ENCODE measurements at places on chromosomes 11 and 22.

GRCh38 chr11:121067962-121068647 lies 32.9 kb upstream of the TECTA start:
- DNase-seq: no peak

- no peak for DNase-seq
These were observed 294.5 kb downstream of the BRD1 start for GRCh38 chr22:49532869-49533802.

- DNase-seq: no peak
These were observed 6.4 kb upstream of the ME3 start for GRCh38 chr11:86678823-86679222.

DNA sequence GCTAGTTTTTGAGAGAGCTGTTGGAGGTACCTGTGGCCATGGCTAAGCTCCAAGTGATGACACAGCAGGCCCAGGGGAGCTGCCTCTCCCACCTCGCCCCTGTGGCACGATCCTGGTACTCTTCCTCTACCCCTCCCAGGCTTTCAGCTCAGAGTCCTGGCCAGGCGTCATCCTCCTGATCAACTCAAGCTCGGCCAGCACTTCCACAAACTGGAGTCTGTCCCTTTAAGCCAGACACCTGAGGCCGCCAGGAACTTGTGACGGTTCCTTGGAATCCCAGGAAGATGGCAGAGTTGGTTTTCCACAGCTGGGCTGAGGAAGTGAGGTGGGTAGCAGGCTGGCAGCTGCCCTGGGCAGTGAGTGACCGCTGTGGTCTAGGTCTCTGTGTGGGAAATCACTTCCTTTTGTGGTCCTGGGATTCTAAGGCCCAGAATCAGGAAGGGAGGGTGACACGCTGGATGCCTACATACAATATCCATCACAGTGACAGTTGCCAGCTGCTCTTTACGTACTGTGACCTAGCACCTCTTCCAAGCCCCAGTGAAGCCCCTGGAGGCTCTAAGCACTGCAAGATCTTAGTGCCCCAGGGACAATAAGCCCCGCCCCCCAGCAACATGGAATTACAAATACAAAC lies 3.2 kb upstream of the CST6 start:
- DNase-seq: no peak

DNA sequence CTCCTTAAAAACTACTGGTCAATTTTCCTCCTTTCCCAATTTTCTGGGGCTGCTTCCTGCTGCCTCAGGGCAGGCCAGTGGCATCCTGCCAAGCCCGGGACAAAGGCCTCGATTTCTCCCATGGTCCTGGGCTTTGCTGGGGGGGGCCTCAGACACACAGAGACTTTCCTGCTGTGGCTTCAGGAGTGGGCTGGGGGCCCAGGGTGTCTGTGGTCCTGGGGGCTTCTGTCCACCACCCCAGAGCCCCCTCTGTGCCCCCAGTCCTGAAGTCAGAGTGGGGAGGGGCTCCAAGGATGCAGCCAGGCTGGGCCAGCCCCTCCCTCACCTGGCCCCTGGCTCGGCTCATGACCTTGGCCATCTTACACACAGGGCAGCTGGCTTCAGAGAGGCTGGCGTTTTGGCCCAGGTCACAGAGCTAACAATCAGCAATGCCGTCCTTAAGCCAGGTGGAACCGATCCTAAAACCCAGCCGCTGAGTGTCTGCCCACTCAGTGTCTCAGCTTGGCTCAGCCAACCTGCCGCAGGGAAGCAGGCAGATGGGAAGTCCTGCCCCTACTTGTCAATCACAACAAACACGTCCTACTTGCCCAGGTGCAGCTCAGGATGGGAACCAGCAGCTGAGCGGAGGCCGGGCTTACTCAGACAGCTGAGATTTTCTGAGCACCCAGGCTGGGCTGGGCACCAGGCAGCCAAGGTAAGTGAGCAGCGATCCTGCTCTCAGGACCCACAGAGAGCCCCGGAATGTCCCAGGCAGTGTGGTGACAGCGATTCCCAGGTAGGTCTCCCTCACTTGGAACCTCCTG lies 34.6 kb downstream of the OSBPL5 start:
- DNase-seq: no peak

DNA sequence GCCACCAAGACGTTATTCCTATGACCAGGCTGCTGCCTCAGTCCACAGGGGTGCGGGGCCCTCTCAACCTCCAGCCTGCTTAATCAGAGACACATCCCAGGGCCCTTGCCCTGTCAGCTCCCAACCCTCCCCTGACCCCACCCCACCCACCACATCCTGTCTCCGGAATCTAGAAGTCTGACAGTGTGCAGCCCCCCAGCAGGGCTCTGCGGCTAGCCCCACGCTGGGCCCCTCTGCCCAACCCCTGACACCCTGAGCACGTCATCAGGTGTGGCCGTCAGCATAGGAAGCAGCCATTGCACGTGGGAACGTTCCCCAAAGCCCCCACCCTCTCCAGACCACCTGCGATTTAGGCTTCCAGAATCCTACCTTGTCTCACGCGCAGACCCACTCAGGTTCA lies 34.3 kb upstream of the IGSF9B start:
- no peak for DNase-seq

GRCh38 chr11:125532668-125533067 lies 36.6 kb upstream of the FEZ1 start:
- no peak for DNase-seq

GRCh38 chr11:15985127-15985859 lies 371.1 kb downstream of the SOX6 start:
- DNase-seq: no peak

DNA sequence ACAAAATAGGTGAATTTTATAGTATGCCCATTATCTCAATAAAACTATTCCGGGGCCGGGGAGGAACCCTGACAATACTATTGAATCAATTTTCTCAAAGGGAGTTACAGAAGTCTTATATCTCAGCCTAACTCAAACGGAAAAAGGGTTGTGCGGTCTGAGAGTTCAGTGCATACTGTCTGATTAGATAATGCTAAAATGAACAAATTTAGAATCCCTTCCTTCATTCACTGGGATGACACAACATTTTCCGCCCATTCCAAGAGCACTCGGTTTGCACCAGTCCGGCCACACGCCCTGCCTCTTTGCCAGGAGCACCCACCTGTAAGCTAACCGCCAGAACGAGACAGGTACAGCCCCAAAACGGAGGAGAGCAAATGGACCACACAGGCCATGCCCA lies 50.0 kb upstream of the NFRKB start:
- DNase-seq: no peak

- no peak for DNase-seq
These were observed 104.6 kb upstream of the CD44 start for GRCh38 chr11:35034401-35034800.

DNA sequence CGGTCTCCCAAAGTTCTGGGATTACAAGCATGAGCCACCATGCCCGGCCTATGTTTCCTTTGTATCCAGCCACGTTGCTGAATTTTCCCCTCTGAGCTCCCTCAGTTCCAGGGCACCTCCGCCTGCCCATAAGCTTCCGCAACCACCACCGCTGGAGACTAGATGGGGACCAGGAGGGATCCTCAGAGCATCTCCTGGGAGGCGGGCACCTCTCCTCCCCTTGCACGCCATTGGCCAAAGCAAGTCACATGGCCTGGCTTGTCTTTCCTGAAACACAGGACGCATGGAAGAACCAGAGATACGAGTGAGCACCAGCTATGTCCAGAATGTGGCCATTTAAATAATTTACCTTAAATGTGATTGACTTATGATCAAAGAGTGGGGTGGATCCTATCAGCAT lies 388.3 kb downstream of the BRD1 start:
- DNase-seq: no peak

DNA sequence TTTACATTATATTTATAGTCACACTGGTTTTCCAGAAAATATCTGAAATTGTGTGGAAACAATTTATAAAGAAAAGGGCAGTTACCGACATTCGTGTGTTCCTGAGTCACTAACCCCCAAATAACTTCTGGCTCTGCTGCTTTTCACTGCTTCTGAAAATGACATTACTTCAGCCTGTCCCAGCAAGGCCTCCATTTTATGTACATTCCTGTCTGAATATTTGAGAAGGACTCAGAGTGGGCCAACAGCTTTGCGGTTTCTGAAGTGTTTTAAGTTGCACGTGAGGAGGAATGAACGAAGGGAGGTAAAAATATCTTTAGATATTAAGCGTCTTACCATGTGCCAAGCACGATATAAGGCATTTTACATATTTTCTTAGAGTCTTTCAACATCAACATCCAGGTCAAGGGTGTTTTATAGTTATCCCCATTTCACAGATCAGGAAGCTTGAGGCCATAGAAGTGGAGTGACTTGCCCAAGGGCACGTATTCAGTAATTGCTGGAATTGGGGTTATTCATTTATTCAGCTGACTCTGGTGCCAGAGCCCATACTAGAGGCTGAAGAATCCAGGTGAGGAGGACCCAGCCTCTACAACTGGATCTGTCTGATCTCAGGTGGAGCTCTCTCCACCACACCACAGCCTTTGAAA lies 30.8 kb upstream of the WNT11 start:
- no peak for DNase-seq

GRCh38 chr11:133382131-133382812 lies 150.0 kb downstream of the OPCML start:
- DNase-seq: no peak
